ENCODE measurements at places on chromosomes 6 and 20. TPM values are rescaled to one million over a fixed set of nuclear protein-coding genes. Genes with fewer than 3 reads are reported as not detected.

DNA sequence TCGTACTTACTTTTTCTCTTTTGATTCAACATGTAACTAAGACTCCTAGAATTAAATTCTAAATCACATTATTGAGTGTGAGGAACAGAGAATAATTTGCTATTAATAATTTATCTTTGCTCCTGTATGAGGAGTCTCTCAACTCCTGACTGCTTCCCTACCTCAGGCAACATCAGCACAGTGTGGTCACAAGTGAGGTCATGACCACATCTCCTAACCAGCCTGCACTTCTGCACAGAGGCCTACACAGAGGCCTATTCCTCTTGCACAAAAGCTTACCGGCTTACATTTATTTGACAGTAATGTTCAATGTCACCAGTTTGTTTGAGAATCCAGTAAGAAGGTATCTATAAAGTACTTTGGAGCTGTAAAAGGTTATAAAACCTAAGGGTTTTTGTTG lies 637.4 kb upstream of the MARCKS start:
- no peak for DNase-seq

DNA sequence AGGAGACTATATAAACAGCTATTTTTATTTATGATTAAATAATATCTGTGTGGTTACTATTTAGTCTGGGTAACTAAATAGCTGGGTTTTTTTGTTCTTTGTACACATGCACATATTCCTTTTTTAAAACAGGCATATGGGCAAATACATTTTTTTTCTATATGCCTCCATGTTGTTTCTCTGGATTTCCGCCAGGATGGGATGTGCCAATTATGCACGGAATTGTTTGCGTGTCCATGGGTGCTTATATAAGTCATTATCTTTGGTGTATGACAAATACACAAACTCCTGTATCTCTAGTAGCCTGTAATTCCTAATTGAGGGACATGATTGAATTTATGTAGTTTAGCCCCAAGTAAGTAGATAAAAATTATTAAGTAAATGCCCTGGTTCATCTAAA lies 226.9 kb downstream of the BCKDHB start:
- DNase-seq, result no peak

DNA sequence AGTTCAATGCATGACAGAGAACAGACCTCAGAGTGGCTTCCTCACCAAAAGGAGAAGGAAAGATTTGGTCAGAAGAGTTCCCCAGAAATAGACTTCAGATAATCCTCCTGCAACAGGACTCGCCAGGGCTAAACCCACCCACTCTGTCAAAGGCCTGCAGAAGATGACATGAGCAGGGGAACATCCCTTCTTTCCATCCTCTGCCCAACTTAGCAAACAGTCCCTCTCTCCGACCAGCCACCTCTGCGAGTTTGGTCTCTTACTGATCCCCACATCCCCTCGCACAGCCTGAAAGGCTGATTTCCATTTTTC lies 7.5 kb downstream of the NFATC2 start:
- no peak for DNase-seq

MEI4 gene
- 0.54 TPM for total RNA-seq

PGBD1 gene
- total RNA-seq, result 7.9 TPM

PTK7 gene
- total RNA-seq, result 728 TPM
